Iris pigment epithelial cell (primary cell): ENCODE measurements at places on chromosomes 16 and 17.
A peak's percentile ranks its signal among the peaks of the same experiment; 100 is the strongest.

- DNase-seq: no peak
Measured at GRCh38 chr17:72813481-72813880, 279.0 kb downstream of the SLC39A11 start.

- peak; percentile 49 for DNase-seq
Measured at GRCh38 chr17:41647940-41648410, 23.6 kb upstream of the KRT17 start.

GRCh38 chr17:59764292-59764741 is 56.9 kb downstream of the VMP1 start:
- DNase-seq: peak; percentile 62

DNA sequence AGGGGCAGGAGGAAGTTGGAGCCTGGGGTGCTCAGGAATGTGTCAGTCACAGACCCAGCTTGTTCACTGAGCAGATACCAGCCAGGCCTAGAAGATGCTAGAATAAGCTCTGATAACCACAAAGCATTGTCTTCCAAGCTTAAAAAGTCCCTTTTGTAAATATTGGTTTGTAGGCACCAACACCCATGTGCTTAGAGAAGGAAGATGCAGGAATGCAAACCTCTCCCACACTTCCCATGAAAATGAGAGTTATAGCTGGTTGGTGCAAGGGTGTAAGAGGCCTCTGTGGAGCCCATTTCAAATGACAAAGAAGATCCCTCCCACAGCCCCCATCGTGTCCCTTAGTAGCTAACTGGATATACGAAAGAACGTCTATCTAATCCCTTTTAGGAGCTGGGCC is 210.3 kb downstream of the C16orf78 start:
- DNase-seq: no peak

GRCh38 chr17:204427-205147 is 23.1 kb upstream of the DOC2B start:
- DNase-seq: no peak

DNA sequence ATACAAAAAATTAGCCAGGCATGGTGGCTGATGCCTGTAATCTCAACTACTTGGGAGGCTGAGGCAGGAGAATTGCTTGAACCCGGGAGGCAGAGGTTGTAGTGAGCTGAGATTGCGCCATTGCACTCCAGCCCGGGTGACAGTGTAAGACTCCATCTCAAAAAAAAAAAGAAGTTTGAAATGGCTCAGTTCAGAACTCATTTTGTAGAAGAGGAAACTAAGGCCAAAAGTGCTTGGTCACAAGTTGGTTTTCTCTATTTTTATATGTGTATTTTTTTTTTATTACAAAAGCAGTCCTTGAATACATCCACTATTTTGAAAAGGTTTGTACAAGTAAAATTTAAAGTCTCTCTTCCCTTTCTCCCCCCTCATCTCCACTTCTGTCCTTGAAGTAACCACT is 5.5 kb downstream of the TAC4 start:
- DNase-seq: no peak

DNA sequence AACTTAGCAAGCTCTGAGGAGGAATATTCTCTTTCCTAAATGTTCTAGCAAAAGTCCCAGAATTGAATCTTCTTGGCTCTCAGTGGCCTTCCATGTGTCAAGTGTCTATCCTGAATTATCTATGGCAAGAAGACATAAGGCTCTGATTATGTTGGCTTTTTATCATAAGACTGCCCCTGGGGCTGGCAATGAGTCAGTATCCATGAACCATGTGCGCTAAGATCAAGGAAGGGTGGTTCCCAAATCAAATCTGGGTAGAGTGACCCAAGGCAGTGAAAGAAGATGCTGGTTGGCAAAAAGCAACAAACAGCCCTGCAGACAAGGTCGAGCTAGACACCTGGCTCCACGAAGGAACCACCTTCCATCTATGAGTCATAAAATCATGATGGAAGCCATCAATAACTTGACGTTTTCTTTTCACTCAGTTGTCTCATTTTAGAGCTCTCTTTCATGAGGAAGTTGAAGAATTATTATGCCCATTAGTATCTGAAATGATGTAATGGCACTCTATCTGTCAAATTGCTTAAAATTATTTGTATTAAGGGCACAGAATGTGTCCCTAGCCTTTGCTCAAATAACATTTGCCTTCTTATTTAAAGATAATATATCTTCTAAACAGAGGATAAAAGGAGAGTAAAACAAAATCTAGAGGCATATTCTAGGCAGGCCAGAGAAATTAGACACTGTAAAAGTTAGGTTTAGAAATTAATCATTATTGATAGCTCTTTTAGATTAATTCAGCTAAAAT is 657.7 kb upstream of the GOT2 start:
- DNase-seq: no peak

DNA sequence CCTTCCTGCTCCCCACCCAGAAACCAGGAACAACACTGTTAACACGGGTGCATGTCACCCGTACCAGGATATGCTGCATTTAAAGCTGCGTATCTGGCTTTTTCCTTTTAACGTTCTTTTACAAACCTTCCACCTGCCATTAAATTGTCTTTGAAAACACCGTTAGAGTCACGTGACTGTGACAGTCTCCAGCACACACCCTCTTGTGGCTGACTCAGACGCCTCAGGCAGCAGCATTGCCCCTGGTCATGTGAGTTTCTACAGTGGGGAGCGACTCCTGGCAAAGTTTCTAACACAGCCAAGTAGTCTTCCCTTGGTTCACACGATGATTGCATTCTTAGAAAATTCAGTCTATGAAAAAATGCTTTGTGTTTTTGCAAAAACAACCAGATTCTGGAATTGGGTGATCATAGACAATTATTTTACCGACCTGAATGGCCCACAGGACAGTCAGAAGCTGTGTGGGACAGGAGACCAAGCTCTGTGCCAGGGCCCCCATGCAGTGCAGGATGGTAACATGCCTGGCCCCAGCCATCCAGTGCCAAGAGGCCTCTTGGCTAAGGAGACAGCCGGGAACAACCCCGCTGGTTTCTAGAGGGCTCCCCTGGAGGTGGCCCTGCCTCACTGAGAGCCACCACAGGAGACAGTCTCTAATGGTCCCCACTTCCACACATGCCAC is 199.1 kb downstream of the KATNIP start:
- DNase-seq: peak; percentile 91
